ENCODE measurements at places on chromosomes 4 and X. TPM values are rescaled to one million over a fixed set of nuclear protein-coding genes. Genes with fewer than 3 reads are reported as not detected.
A peak's percentile ranks its signal among the peaks of the same experiment; 100 is the strongest.

- DNase-seq: no peak
- no peak overlapping the region for H3K4me3 ChIP-seq
Observed at GRCh38 chrX:1137531-1137930, 74.9 kb downstream of the CRLF2 start.

Gene ODAPH
- polyA plus RNA-seq: 0.59 TPM

GRCh38 chr4:163180090-163180489, 13.4 kb upstream of the NAF1 start:
- no peaks in the 10 kb centered on the region for H3K36me3 ChIP-seq
- H3K27ac ChIP-seq: no peak overlapping the region
- H3K4me1 ChIP-seq: no peaks in the 10 kb centered on the region
- H3K4me3 ChIP-seq: no peak overlapping the region
- H3K27me3 ChIP-seq: no peaks in the 10 kb centered on the region

- H3K36me3 ChIP-seq: no peaks in the 10 kb centered on the region
- no peaks in the 10 kb centered on the region for H3K27me3 ChIP-seq
- peak; percentile 59 for DNase-seq
- H3K27ac ChIP-seq: peak overlapping the region; percentile 90
- peaks cover 21% of the 10 kb centered on the region for H3K4me1 ChIP-seq
Observed at GRCh38 chr4:181548873-181549575, 694.2 kb upstream of the TENM3 start.

Gene ADGRG4
- polyA plus RNA-seq: not detected

Gene ESX1
- not detected for polyA plus RNA-seq

Gene CCDC120
- polyA plus RNA-seq: 8.1 TPM

- H3K36me3 ChIP-seq: peaks cover 9% of the 10 kb centered on the region
- H3K4me3 ChIP-seq: no peak overlapping the region
- no peaks in the 10 kb centered on the region for H3K4me1 ChIP-seq
- H3K27me3 ChIP-seq: no peaks in the 10 kb centered on the region
- no peak overlapping the region for H3K27ac ChIP-seq
- no peak for DNase-seq
Observed at GRCh38 chr4:5609306-5610007, 98.9 kb downstream of the EVC2 start.

All from keratinocyte (primary cell).